NCI-H226 (cell line): ENCODE measurements at places on chromosomes 7 and 10.

DNA sequence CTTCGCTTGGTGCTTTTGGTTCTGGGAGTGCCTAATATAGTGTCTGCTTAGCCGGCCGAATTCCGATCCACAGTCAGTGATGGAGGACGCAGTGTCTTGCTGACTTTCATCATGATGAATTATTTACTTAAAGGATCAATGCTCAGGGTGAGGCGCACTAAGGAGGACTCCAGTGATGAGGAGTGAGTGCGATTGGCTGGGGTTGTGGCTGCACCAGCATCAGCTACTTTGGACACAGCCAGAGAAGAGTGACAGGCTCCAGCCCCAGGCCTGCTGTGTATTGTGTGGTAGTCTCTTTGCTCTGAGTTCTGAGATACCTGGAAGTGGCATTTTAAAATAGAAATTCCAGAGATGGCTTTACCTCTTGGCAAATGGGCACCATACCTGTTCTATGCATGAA is 73.3 kb upstream of the ANLN start:
- DNase-seq, result no peak

- peak; percentile 53 for DNase-seq
Measured at GRCh38 chr7:87600130-87601124, at the start of gene ABCB1. ABCB1 (minus strand) TSS chr7:87600884; CDS start chr7:87600184, 700 bp downstream.

- DNase-seq, result peak; percentile 80
Measured at GRCh38 chr7:35697414-35698175, 2.7 kb upstream of the HERPUD2 start.

DNA sequence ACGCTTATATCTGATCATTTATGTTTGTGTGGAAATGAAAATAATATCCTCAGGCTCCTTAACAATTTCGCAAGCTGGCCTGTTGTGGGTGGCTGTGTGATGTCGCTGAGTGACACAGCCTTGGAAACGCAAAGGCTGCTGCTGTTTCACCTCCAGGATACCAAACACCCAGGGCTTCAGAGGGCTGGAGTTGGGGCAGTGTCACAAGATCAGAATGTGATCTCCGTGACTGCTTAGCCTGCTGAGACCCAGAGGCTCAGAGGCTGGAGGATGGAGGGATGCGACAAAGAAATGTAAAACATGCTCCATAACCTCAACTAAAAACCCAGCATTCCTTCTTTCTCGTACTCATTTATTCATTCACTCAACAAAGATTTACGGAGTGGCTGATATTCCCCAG is 37.2 kb upstream of the BMPER start:
- DNase-seq, result peak; percentile 54

- no peak for DNase-seq
Measured at GRCh38 chr7:41786944-41787343, 84.1 kb upstream of the INHBA start.

DNA sequence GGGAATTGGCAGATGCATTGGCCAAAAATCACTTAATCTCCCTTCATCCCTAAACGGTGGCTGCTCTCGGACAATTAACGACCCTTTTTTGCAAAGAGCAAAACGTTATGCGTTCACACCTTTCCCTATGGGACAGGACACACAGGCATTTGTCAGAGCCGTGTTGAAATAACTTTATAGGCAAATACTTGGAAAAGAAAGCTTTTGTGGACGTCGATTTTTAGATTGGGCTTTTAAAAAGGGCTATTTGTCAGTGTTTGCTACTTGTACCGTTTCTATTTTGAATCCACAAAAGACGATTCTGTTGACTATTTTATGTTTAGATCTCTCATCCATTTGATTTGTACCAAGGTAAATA is 245.6 kb downstream of the SLC25A13 start:
- no peak for DNase-seq

GRCh38 chr10:97028832-97029178 is 157.0 kb downstream of the SLIT1 start:
- no peak for DNase-seq

DNA sequence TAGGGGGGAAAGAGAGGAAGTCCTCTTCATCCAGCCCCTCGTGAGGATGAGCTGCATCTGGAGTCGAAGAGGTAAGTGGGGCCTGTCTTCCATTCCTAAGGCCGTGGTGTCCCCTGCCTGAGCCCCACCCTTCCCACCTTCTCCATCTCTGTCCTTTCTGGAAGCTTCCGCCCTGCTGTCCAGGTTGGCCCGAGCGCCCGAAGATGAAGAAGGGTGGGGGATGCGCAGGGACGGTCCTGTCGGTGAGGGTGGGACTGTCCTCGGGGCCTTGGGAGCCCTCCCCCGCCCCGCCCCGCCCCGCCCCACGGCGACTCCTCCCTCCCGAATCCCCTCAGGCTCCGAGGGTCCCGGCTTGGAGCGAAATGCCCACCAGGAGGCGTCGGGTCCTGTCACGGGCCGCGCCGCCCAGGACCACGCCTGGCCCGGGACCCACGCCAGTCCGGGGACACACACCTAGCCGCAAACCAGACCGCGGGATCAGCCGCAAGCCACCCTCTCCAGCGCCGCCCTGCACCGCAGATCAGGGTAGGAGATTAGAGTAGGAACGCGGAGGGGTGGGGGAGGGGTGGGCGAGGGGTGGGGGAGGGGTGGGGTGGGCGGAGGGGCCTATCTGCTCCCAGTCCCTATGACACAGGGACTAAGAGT is 15.3 kb downstream of the GPRIN2 start:
- DNase-seq, result no peak

DNA sequence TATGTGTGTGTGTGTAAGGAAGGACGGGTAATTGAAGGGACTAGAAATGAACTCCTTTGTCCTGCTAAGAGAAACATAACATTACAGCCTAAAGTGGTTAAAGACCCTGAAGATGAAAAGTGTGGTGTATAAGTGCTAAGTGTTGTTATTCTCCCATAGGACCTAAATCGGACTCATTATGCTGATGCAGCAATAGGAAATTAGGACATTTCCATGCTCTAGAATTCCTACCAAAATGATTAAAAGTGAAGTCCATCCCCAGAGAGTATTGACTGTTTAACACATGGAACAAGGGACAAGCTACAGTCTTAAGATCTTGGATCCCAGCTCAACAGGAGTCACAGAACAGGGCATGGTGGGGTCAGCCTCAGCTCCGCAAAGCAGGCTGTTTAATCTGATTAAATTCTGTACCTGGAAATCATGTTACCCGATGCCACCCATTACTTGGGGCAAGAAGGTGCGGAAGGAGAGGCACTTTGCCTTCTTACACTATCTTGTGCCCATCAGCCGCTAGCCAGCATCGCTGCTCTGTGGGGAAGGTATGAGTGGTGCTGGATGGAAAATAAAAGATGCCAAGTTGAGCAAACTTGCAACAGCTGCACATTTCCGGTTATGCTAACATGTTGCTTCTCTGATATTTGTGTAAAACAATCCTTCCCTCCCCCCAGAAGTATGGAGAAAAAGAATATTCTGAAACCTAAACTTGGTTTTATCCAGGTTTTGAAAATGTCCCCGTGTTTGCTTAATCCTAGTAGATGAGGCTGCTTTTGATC is 100.5 kb downstream of the CREB5 start:
- DNase-seq, result no peak

DNA sequence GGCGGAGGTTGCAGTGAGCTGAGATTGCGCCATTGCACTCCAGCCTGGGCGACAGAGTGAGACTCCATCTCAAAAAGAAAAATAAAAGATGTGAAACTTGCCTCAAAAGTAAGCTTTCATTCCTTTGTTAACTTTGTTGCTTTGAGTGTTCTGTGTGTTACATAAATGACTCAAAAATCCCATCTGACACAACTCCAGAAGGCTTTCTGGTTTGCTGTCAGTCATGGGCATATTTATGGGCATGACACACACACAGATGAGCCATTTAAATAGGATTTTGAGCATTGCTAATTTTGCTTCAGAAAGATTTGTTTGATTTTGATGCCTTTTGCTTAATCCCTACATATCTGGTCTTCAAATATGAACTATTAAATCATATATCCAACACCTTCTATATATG is 82.6 kb downstream of the CACNB2 start:
- DNase-seq, result no peak

- DNase-seq, result peak; percentile 12
Measured at GRCh38 chr7:93949423-93949822, 27.9 kb downstream of the GNG11 start.

DNA sequence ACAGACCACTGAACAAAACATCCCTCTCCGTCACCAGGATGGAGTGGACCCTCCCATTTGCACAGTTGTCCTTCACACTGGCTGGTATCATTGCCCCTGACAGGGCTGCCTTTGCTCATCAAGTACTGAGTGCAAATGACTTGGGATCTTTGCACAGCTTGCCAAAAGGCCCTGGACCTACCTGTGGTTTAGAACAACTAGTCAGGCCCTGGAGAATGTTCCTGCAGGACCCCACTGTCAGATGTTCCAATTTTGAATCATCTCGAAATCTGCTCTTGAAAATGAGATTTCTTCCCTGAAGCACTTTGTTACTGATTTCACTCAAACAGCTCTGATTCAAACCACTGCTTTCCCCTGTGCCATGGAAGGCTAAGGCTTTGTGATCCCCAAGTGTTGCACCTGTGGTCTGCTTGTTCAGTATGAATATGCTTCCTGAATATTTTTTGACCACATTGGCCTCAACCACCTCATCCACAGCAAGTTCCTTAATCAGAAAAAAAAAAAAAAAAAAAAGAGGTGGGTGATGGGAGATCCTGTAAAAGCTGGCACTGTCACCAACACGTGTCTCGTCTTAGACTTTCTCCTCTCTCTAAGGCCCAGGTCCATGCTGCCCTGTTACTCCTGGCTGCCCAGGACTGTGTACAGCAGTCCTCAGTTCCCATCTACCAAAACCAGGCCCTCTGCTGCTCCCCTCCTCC is 2.7 kb upstream of the AOAH start:
- no peak for DNase-seq

DNA sequence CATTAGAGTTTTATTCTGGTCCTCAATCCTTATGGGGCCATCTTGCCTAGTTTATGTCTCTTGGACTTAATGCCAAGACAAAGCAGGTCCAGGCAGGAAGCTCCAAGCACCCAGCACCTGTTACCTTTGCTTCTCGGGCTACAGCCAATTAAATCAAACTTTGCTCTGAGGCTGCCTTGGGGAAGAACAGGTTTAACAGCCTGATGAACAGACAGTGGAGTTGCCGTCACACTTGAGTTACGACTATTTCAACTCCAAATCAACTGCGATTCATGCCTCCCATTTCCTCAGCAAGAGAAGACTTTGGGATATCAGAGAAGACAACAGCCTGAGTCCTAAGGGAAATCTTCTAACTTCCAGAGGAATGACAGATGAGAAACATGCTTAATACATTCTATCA is 62.2 kb downstream of the XPNPEP1 start:
- DNase-seq, result no peak

- no peak for DNase-seq
Measured at GRCh38 chr7:93838966-93839365, 51.6 kb downstream of the TFPI2 start.

- DNase-seq, result no peak
Measured at GRCh38 chr7:95544171-95544570, 52.1 kb downstream of the PDK4 start.

DNA sequence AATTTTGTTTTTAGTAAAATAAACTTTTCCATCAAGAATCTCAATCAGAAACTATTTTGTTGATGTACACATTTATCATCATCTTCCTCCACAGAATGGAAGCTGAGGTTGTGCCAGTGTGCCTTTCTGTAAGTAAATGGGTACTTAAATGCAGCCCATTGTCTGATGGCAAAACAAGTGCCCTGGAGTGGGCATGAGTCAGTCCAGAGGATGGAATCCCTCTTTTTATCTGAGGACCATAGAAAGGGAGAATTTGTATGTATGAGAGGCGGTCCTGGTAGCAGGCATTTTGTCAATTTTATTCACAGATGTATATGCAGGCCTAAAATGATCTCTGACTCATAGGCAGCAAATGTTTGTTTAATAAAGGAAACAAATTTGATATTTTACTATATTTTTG is 102.1 kb upstream of the MAGI2 start:
- DNase-seq, result peak; percentile 63

GRCh38 chr10:17782921-17783665 is 26.1 kb upstream of the MRC1 start:
- DNase-seq, result peak; percentile 97

DNA sequence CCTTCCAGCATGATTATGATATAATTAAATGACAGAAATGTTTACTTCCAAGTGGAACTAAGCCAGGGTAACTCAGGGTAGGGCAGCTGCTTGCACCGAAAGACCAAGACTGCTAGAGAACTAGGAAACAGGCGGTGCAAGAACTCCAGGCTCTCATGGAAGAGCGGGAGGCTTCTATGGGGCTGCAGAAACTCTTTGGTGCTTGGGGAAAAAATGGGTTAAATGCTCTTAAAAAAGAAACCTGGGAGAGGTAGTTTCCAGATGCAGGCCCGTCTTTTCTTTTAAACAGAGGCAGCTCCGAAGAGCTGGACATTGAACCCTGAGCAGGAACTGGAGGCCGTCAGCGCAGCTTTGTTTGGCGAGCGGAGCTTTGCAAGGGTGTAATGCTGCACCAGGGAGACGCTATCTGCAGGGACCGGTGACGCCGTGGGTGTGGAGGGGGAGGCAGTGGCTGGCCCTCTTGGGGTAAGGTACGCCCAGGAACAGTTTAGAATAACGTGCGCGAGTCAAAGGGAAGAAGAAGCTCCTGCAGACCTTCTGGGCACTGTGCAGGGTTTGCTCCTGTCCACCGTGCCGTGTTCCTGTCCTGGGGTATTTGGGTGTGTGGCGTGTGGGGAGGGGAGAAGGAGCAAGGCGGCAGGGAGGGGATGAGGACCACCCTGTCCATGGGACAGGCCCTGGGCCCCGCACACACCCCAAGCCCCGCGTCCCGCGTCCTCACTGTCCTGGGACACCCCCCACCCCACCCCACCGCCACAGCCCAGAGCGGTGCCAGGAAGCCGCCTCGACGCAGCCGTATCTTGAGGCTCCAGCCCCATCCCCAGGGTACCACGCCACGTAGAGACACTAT is 59.0 kb downstream of the EGFR start:
- DNase-seq, result no peak

DNA sequence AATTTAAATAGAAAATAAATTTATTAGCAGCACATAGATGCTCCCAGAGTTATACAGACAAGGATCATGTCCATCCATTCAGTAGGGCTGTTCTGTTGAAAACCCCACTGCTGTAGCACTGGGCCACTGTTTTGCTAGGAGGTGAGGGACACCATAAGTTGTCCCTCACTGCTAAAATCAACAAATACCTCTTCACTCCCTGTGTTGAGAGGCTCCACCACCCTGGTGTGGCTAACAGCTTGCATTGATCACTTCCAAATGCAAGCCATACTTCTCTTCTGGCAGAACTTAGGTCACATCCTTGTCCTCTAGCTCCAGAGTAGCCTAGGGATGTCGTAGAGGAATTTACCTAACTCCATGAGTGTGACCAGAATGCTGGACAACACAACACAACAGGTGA is 55.4 kb downstream of the MDFIC start:
- DNase-seq, result no peak

GRCh38 chr10:19250546-19250945 is 201.9 kb downstream of the MALRD1 start:
- DNase-seq, result peak; percentile 18

- DNase-seq, result no peak
Measured at GRCh38 chr10:132893090-132893489, 49.3 kb downstream of the CFAP46 start.

- no peak for DNase-seq
Measured at GRCh38 chr7:64515781-64516180, 47.1 kb downstream of the ZNF680 start.

- peak; percentile 19 for DNase-seq
Measured at GRCh38 chr7:144513334-144513733, 109.8 kb upstream of the NOBOX start.
